ENCODE measurements at places on chromosomes 2 and 18.

- DNase-seq, result no peak
Measured at GRCh38 chr2:102004581-102004980, 12.8 kb downstream of the IL1R2 start.

DNA sequence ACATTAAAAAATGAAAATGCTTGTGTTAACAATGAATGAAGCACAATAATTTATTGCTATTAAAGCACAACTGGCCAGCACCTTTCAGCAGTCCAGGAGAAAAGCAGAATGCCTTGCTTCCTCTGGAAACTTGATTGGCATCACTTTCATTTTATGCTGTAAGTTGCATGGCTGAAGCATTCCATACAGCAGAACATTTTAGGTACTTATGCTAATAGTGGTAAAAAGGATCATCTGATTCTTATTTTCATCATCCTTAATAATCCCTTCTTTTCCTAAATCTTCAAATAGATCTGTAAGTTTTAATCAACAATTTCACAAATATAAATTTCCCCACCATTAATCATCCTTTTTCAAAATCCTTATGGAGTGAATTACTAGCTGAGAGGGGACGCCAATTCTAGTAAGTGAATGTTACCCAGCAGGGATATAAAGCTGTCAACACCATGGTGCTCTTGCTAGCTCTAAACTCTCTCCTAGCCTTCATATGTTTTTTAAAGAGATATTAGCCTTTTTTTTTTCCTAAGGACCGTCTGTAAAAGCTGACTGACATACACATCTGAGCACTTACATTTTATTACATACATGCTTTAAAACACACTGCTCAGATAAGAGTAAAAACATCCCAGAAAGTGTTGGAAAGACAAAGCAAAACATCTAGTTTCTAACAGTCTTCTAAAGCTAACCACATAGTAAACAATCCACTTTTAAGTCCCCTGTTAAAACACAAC, 5.3 kb downstream of the SATB2 start:
- DNase-seq, result no peak

DNA sequence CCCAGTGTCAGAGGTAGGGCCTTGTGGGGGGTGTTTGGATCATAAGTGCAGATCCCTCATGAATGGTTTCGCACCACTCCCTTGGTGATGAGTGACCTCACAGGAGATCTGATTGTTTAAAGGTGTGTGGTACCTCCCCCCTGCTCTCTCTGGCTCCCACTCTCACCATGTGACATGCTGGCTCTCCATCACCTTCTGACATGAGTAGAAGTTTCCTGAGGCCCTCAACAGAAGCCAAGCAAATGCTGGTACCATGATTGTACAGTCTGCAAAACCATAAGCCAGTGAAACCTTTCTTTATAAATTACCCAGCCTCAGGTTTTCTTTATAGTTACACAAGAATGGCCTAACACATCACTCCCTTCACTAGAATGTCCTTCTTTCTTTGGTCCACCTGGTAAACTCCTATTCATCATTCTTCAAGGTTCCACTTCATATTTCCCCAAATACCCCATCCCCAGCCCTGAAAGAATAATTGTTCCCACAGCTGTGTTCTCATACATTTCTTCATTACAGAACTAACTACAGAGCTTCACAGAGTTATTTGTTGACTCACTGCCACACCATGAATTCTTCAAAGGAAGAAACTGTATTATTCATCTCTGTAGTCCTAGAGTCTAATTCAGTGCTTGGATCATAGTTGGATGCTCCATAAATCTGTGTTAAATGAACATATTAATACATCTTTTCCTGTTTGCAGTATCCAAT, 81.2 kb upstream of the STK17B start:
- DNase-seq, result no peak

GRCh38 chr2:74450570-74451190, 4.2 kb upstream of the INO80B start:
- DNase-seq, result no peak

GRCh38 chr2:27408601-27409320, 630 bp downstream of the PPM1G start:
- no peak for DNase-seq

GRCh38 chr2:154813636-154814035, 115.1 kb downstream of the KCNJ3 start:
- no peak for DNase-seq

DNA sequence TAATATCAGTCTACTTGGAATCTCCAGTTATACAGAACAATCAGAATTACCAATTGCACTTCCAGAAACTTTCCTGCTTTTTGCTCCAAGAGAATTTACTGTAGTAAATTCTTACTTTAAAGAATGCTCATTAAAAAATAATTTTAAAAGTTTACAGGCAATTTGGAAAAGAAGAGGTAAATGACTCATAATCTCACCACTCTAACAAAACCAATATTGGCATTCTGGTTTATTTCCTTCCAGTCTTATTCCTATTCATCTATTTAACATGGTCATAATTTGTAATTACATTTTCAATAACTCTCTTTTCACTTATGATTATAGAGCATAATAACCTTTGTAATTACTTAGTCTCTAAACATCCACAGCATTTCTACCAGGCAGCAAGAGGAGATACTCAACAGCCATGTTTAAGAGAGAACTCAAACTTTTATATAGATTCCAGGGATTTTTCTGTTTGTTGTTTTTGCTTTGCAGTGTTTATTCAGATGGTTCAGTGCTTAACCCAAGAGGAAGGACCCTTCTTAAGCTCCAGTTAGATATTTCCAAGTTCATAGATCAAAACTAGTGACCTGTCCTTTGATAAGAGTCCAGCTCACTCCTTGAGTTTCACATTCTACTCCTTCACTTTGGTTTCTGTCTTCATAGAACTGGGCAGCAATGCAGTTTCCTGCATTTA, 464.7 kb downstream of the TXNL1 start:
- DNase-seq, result no peak

GRCh38 chr18:79328887-79329286, 66.8 kb upstream of the NFATC1 start:
- no peak for DNase-seq

DNA sequence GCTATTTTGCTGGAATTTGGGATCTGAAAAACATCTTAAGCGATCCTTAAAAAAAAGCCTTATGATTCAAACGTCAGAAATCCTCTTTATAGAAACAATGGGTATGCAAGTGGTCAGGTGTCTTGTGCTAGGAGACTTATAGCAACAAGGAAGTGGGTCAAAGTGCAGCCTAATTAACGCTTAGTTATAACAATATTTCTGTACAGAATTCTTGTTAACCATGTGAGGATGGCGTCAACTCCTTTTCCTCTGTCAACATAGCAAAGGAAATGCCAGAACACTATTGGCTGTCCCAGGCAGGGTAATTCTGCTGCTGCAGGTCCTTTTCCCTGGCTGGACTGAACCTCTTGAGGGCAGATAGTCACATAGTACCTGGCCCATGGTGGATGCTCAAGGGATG, 189.4 kb downstream of the MSH2 start:
- no peak for DNase-seq

DNA sequence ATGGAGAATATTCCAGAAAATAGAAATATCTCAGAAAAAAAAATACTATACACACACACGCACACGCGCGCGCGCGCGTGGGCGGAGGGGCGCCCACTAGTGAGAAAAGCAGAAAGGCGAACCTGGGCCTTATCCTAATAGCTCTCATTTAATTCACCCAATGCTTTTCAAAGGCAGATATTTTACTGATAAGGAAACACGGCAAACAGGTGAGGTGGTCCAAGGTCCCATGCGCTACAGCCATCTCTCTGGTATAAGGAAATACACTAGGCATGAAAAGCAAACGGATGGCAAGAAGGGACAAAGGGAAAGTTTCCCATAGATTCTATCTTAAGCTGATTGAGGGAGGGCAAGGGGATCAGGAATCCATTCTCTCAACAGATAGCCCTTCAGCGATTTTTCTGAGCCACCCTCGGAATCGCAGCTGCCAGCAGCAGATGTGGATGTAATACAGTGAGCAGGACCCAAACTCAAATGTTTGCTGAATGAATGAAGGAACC, 136.7 kb downstream of the TMEM247 start:
- no peak for DNase-seq

DNA sequence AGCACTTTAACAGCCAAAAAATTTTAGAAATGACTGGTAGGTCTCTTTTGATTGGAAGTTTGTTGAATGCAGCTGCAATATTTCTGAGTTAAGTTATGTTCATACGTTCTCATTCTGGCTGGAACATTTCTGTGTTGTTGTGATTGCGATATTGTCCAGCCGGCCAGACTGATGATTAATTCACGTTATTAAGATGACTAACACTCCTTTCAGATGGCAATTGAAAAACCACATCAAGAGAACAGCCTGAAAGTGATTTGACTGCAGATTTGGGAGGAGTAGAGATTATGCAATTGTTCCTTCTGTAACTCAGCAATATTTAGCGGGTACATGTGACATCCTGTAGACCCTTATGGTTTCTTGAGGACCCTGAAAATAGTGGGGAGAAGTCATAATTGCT, 133.7 kb downstream of the FBXO15 start:
- DNase-seq, result no peak

GRCh38 chr2:108184419-108184818, 55.3 kb upstream of the SULT1C3 start:
- DNase-seq, result no peak

Data from cortex of kidney (tissue), 1 donor.